ENCODE measurements at places on chromosomes 3 and 15.

DNA sequence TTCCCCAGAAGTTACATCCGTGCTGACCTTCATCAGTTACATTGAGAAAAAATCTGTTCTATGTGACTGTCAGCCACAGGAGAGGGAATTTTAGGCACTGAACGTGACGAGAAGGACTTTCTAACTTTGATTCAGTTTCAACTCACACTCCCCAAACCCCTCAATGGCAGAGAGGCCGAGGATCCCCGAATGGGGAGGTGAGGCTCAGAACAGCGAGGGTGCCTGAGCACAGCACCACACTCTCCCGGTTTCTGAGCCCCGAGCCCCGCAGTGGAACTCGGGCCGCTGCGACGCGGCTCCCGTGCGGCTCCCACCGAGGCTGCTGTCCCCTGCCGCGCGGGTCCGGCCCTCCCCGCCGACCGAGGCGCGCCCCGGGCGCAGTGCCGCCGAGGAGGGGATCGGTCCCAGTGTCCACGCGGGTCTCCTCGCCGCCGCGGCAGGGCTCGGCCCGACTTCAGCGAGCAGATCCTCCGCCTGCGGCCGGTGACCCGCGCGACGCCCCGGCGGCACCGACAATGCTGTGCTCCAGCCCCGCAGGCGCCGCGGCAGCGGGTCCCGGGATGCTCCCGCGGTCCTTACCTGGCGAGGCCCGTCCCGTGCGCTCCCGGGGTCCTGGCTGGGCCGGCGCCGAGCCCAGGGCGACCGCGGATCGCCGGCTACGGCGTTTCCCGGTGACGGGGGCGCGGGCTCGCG lies 439 bp downstream of the CTXND1 start:
- no peak for DNase-seq

DNA sequence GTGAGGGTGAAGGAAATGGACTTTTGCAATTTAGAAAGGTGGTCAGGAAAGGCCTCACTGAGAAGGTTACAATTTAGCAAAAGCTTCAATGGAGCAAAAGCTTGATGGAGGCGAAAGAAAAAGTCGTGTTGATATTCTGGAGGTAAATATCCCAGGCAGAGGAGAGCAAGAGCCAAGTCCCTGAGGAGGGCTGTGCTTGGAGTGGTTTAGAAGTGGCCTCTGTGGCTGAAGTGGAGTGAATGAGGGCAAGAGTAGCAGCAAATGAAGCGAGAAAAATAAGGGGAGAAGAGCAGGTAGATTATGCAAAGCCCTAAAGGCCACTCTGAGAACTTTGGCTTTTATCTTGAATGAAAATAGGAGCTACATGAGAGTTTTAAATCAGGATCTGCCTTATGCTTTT lies 54.1 kb downstream of the GUCA1C start:
- DNase-seq = no peak

- no peak for DNase-seq
Measured at GRCh38 chr15:40108061-40108854, 421 bp downstream of the BMF start.

GRCh38 chr3:183244219-183244618 lies 8.8 kb upstream of the B3GNT5 start:
- no peak for DNase-seq

- DNase-seq = no peak
Measured at GRCh38 chr15:93330912-93331544, 242.0 kb upstream of the RGMA start.

GRCh38 chr15:67578020-67578600 lies 35.6 kb downstream of the MAP2K5 start:
- DNase-seq = no peak
